Left lung (tissue), 14 donors: ENCODE measurements at places on chromosomes 1 and 21. TPM values are rescaled to one million over a fixed set of nuclear protein-coding genes. Genes with fewer than 3 reads are reported as not detected.

- no peaks in the 10 kb centered on the region for H3K36me3 ChIP-seq
- no peak overlapping the region for H3K27ac ChIP-seq
- no peak overlapping the region for H3K4me3 ChIP-seq
- no peaks in the 10 kb centered on the region for H3K4me1 ChIP-seq
- no peak for DNase-seq
- H3K27me3 ChIP-seq: no peaks in the 10 kb centered on the region
These were observed 9.4 kb upstream of the CAPN9 start for GRCh38 chr1:230737622-230738262.

GRCh38 chr21:41369105-41369919 lies 7.5 kb downstream of the MX2 start:
- DNase-seq: no peak
- peaks cover 6% of the 10 kb centered on the region for H3K4me1 ChIP-seq
- H3K4me3 ChIP-seq: peak overlapping the region; percentile 19
- peaks cover 16% of the 10 kb centered on the region for H3K36me3 ChIP-seq
- H3K27me3 ChIP-seq: peaks cover 9% of the 10 kb centered on the region

- H3K4me1 ChIP-seq: peaks cover 23% of the 10 kb centered on the region
- no peaks in the 10 kb centered on the region for H3K27me3 ChIP-seq
- H3K36me3 ChIP-seq: no peaks in the 10 kb centered on the region
- no peak overlapping the region for H3K4me3 ChIP-seq
- DNase-seq: no peak
These were observed 36.3 kb downstream of the CLCA1 start for GRCh38 chr1:86504895-86505563.

GRCh38 chr1:50424045-50424883 lies 1.0 kb upstream of the DMRTA2 start:
- H3K27me3 ChIP-seq: peaks cover 100% of the 10 kb centered on the region
- H3K27ac ChIP-seq: no peak overlapping the region
- DNase-seq: no peak
- H3K36me3 ChIP-seq: no peaks in the 10 kb centered on the region

The FNBP1L gene
- total RNA-seq: 50.5 TPM

The ETV3L gene
- not detected for total RNA-seq

GRCh38 chr1:51693419-51694155 lies 76.7 kb downstream of the OSBPL9 start:
- H3K27ac ChIP-seq: no peak overlapping the region
- no peaks in the 10 kb centered on the region for H3K27me3 ChIP-seq
- H3K36me3 ChIP-seq: no peaks in the 10 kb centered on the region
- H3K4me3 ChIP-seq: no peak overlapping the region
- DNase-seq: no peak
- H3K4me1 ChIP-seq: peaks cover 42% of the 10 kb centered on the region

The PDE4B gene
- 8.6 TPM for total RNA-seq

DNA sequence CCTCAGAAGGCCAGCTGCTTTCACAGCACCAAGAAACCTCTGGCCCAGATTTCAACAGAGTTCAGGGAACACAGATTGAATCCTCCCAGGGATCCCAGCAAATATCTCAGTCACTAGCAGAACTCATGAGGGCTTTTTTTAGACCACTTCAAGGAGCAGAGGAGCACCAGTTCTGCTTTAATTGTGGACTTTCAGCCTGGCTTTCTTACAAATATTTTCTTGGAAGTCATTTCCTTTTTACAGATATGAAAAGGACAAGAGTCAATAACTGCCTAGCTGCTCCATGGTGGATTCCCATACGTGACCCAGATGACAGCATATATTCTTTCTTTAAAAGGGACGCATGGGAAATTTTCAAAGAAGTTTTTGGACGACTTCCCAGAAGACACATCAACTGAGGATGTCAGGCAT lies 6.4 kb upstream of the LRRC8B start:
- H3K27ac ChIP-seq: no peak overlapping the region
- H3K36me3 ChIP-seq: no peaks in the 10 kb centered on the region
- no peaks in the 10 kb centered on the region for H3K27me3 ChIP-seq
- no peak overlapping the region for H3K4me3 ChIP-seq

DNA sequence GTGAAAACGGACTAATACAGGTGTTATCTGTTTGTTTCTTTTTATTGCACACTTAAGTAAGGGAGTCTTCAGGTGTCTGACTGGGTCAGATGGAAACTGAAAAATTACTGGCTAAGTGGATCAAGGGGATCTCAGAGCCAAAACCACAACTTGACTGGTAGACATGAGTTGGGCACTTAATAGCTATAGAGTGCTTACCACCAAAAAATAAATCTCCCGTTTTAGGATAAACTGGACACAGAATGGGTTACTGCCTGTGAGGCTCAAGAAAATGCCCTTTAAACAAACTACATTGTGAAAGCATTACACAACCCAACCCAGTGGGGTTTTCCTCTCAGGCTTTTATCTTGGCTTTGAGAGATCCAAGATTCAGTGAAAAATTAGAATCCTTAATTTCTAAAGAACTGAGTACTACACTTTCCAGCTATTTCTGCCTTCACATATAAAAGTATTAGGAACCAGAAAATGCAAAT lies 134.0 kb upstream of the LYPLAL1 start:
- H3K27me3 ChIP-seq: no peaks in the 10 kb centered on the region
- no peaks in the 10 kb centered on the region for H3K36me3 ChIP-seq
- DNase-seq: no peak
- H3K4me3 ChIP-seq: no peak overlapping the region
- no peaks in the 10 kb centered on the region for H3K4me1 ChIP-seq
- H3K27ac ChIP-seq: no peak overlapping the region

DNA sequence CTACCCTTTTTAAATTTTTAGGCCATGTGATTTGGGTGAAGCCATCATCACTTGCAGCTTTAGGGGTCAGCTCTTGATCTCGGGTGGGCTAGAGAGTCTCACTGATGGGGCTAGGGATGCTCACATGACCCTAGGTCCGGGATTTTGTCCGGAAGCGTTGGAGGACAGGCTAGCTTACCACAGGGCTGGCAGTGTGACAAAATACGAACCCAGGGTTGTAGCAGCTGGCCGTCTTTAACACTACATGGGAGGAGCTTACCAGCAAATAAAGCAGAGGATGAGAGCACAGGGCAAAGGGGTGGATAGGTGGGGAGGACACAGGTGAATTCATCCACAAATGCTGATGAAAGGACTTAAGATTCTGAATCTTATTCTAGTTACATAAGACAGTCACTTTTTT lies 21.9 kb downstream of the GPR161 start:
- DNase-seq: no peak
- no peaks in the 10 kb centered on the region for H3K36me3 ChIP-seq
- H3K27me3 ChIP-seq: no peaks in the 10 kb centered on the region
- no peak overlapping the region for H3K4me3 ChIP-seq
- H3K4me1 ChIP-seq: no peaks in the 10 kb centered on the region

DNA sequence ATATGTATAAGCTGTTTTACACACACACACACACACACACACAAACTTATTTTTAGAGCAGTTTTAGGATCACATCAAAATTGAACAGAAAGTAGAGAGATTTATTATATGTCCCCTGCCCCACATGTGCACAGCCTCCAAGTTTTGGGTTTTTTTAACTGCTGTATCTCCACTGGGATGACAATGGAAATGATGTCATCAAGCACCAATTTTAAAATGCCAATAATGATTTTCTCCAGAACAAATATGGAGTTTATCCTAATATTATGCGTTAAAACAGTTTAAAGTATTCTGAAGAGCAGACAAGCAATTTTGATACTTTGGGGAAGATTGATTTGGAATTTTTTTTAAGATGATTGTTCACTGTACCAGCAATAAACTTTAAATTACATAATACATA lies 56.7 kb downstream of the GFI1 start:
- DNase-seq: no peak
- H3K4me3 ChIP-seq: no peak overlapping the region
- no peak overlapping the region for H3K27ac ChIP-seq

- DNase-seq: no peak
- no peaks in the 10 kb centered on the region for H3K36me3 ChIP-seq
- no peaks in the 10 kb centered on the region for H3K27me3 ChIP-seq
- H3K4me1 ChIP-seq: no peaks in the 10 kb centered on the region
These were observed 139.1 kb downstream of the PEX14 start for GRCh38 chr1:10613861-10614260.

- no peak for DNase-seq
- no peaks in the 10 kb centered on the region for H3K36me3 ChIP-seq
- H3K27ac ChIP-seq: peak overlapping the region; percentile 92
- no peaks in the 10 kb centered on the region for H3K27me3 ChIP-seq
- peak overlapping the region; percentile 96 for H3K4me3 ChIP-seq
These were observed 771 bp downstream of the ABCD3 start for GRCh38 chr1:94418664-94419655.

GRCh38 chr1:117312453-117313138 lies 54.7 kb upstream of the MAN1A2 start:
- no peak overlapping the region for H3K27ac ChIP-seq
- H3K27me3 ChIP-seq: no peaks in the 10 kb centered on the region
- no peaks in the 10 kb centered on the region for H3K36me3 ChIP-seq
- H3K4me1 ChIP-seq: no peaks in the 10 kb centered on the region

The TSPAN1 gene
- total RNA-seq: 32.3 TPM

DNA sequence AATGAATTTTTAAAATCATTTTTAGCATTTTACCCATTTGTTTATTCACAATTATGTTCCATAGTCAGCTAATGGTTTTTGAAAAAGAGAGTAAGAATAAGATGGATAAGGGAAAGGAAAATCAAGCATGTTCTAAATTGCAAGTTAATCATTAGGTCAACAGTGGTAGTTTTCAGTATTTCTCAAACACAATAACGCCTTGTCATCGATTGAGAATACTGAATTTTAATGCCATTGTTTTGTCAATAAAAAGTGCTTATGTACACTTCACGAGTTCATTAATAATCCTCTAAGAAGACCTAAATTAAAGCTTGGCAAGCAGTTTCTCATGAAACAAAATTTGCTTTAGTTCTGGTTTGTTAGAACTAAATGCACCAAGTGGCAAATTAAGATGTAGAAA lies 100.3 kb downstream of the RERE start:
- no peaks in the 10 kb centered on the region for H3K36me3 ChIP-seq
- peaks cover 15% of the 10 kb centered on the region for H3K4me1 ChIP-seq
- H3K4me3 ChIP-seq: no peak overlapping the region
- no peaks in the 10 kb centered on the region for H3K27me3 ChIP-seq
- H3K27ac ChIP-seq: no peak overlapping the region

The NR1I3 gene
- total RNA-seq: not detected

The DMBX1 gene
- not detected for total RNA-seq

DNA sequence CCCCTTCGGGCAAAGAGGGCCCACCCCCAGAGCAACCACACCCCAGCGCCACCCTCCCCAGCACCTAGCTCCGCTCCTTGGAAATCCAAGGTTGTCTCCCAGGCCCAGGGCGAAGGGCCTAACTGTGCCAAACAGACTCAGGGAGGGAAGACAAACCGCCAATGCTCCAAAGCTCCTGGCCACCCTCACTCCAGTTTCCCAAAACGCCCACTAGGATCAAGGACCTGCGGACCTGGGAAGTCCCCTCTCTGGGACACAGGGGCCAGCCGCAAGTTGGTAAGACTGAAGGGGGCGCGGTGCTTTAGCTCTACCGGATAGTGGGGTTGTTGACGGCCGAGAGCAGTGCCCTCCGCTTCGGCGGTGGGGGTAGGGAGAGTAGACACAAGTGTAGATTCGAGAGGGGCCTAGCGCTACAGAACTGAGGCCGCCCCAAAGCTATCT lies 581 bp downstream of the IRF6 start:
- no peaks in the 10 kb centered on the region for H3K27me3 ChIP-seq
- H3K36me3 ChIP-seq: no peaks in the 10 kb centered on the region
- no peaks in the 10 kb centered on the region for H3K4me1 ChIP-seq
- H3K27ac ChIP-seq: peak overlapping the region; percentile 17
- DNase-seq: no peak
- H3K4me3 ChIP-seq: peak overlapping the region; percentile 44

The DRAXIN gene
- total RNA-seq: 0.61 TPM

The NES gene
- total RNA-seq: 58.5 TPM

- no peaks in the 10 kb centered on the region for H3K27me3 ChIP-seq
- peak; percentile 73 for DNase-seq
- peak overlapping the region; percentile 75 for H3K27ac ChIP-seq
- peaks cover 32% of the 10 kb centered on the region for H3K4me1 ChIP-seq
- H3K36me3 ChIP-seq: no peaks in the 10 kb centered on the region
These were observed 192.3 kb downstream of the SLC45A1 start for GRCh38 chr1:8510041-8510823.

DNA sequence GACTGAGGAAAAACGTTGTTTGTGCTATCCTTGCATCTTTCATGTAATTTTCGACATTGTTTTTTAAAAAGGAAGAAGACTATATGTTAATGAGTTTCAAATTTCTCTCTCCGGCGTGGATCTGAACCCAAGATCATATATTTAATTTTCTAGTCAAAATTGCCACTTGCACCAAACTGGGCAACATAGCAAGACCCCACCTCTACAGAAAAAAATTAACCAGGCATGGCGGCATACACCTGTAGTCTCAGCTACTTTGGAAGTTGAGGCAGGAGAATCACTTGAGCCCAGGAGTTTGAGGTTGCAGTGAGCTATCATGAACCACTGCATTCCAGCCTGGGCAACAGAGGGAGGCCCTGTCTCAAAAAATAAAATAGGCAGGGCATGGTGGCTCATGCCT lies 16.5 kb upstream of the RABGAP1L start:
- no peak overlapping the region for H3K4me3 ChIP-seq
- no peaks in the 10 kb centered on the region for H3K4me1 ChIP-seq
- H3K27me3 ChIP-seq: no peaks in the 10 kb centered on the region
- no peaks in the 10 kb centered on the region for H3K36me3 ChIP-seq
- no peak for DNase-seq

GRCh38 chr1:209880031-209880430 lies 52.3 kb downstream of the UTP25 start:
- DNase-seq: no peak
- H3K4me3 ChIP-seq: no peak overlapping the region
- no peak overlapping the region for H3K27ac ChIP-seq
- no peaks in the 10 kb centered on the region for H3K36me3 ChIP-seq

The ANGPTL3 gene
- not detected for total RNA-seq

GRCh38 chr1:186689376-186689775 lies 9.2 kb upstream of the PTGS2 start:
- no peak overlapping the region for H3K27ac ChIP-seq
- DNase-seq: no peak
- H3K27me3 ChIP-seq: no peaks in the 10 kb centered on the region
- no peaks in the 10 kb centered on the region for H3K4me1 ChIP-seq

The RAB7B gene
- 13.4 TPM for total RNA-seq

DNA sequence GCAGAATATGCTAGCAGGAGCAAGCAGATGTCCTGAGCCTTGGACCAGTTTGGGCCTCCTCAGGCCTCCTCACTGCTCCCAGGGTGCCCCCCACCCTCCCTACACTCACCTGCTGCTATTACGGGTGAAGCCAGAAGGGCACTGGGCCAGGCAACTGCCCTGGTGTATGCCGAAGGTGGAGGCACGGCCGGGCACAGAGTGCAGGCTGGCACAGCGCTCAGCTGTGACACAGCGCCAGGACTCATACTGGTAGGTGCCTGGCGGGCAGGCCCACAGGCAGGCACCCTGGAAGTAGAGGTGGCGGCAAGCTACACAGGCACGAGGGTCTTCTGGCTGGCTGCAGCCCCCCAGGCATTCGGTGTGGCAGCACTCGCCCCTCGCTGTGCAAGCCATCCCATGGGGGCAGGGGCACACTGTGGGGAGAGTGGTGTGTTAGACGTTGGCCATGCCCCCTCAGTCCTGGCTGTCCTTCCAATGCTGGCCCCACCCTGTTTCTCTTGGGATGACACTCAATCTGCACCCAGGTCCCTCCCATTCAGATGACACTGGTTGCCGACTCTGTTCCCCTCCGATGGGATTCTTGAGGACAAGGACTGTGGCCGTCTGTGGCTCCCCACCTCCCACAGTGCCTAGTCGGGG lies 7.0 kb downstream of the INSRR start:
- H3K27me3 ChIP-seq: peaks cover 66% of the 10 kb centered on the region
- no peaks in the 10 kb centered on the region for H3K36me3 ChIP-seq
- H3K4me1 ChIP-seq: no peaks in the 10 kb centered on the region
- H3K27ac ChIP-seq: no peak overlapping the region
- DNase-seq: no peak
